Smooth muscle cell of bladder (primary cell): ENCODE measurements at places on chromosomes 3 and 15. TPM values are rescaled to one million over a fixed set of nuclear protein-coding genes. Genes with fewer than 3 reads are reported as not detected.

TGM5 gene
- not detected in 2 replicates for total RNA-seq

SFMBT1 gene
- total RNA-seq: 4.7 and 6.7 TPM in 2 replicates

FEZF2 gene
- not detected in 2 replicates for total RNA-seq

CRYGS gene
- 0.43 and 1.0 TPM in 2 replicates for total RNA-seq

ROBO2 gene
- 8.0 and 24.9 TPM in 2 replicates for total RNA-seq

CAMKV gene
- total RNA-seq: not detected in 2 replicates

GPR176 gene
- 99.7 and 108 TPM in 2 replicates for total RNA-seq

CHRD gene
- total RNA-seq: 1.4 and 1.9 TPM in 2 replicates

SLC2A2 gene
- total RNA-seq: 0.09 TPM in 1 of 2 replicates, not detected in the other

AADACL2 gene
- total RNA-seq: not detected in 2 replicates

PLIN1 gene
- total RNA-seq: 0.14 and 0.28 TPM in 2 replicates

NISCH gene
- 53.8 and 76.9 TPM in 2 replicates for total RNA-seq

KY gene
- total RNA-seq: 0.28 and 0.74 TPM in 2 replicates

ZBTB38 gene
- total RNA-seq: 105 and 116 TPM in 2 replicates

CCDC174 gene
- total RNA-seq: 8.1 and 8.4 TPM in 2 replicates

RBMS3 gene
- total RNA-seq: 157 and 172 TPM in 2 replicates

KATNBL1 gene
- total RNA-seq: 30.1 and 38.8 TPM in 2 replicates

EMC7 gene
- 37.3 and 52.4 TPM in 2 replicates for total RNA-seq

SCAANT1 gene
- total RNA-seq: not detected in 2 replicates

USP4 gene
- 17.8 and 21.7 TPM in 2 replicates for total RNA-seq

KBTBD13 gene
- not detected in 2 replicates for total RNA-seq

HCN4 gene
- not detected in 2 replicates for total RNA-seq

NPAP1 gene
- total RNA-seq: not detected in 2 replicates

APBA2 gene
- total RNA-seq: 5.2 and 17.8 TPM in 2 replicates
